Iris pigment epithelial cell (primary cell): ENCODE measurements at places on chromosomes 7 and 10.

- no peak for DNase-seq
Observed at GRCh38 chr7:5494320-5494682, 70.7 kb upstream of the TNRC18 start.

DNA sequence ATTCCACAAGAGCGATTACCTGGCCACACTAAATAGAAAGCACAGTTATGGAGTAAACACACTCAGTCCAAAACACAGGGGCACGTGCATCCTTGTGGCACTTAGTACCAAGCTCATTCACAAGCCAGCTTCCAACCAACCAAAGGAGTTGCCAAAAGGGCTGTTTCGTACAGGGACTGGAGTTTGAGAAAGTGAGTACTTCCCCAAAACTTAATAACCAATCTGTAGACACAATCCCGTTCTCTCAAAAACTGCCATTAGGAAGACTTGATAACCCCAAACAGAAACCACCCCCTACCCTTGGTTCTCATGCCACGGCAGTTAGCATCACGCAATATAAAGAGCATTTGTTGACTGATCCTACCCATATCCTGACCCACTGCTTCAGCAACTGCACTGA is 166.2 kb upstream of the ASAH2 start:
- no peak for DNase-seq

GRCh38 chr7:106167439-106168136 is 55.5 kb upstream of the SYPL1 start:
- peak; percentile 52 for DNase-seq

DNA sequence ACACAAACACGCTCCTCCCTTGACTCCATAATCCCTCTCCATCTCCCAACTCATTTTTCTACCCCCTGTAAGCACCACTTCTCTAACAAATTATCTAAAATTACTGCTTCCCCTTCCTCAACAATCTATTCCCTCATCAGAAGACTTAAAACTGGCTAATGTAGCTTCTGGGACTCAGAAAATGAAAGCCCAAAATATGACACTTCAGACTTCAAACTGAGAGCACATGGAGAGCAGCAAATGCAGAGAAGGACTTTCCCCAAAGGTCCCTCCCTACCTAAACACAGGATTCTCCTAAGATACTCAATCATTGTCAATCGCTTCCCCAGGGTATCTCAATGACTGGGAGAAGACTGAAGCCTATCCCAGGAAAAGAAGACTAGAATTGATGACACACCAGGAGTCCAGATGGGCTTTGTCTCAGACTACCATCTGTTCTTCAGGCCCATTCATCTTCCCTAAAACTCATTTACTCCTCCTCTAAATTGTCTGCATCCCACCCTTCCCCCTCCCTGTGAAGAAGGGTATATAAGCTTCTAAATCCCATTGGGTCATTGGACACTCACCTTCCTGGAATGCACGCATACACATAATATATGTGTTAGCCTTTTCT is 39.2 kb downstream of the ST8SIA6 start:
- no peak for DNase-seq

GRCh38 chr10:33749790-33750189 is 415.3 kb upstream of the NRP1 start:
- DNase-seq: no peak

- DNase-seq: no peak
Observed at GRCh38 chr7:143484119-143484518, 6.4 kb downstream of the TAS2R41 start.

GRCh38 chr10:99658622-99659030 is 683 bp upstream of the ENTPD7 start:
- peak; percentile 57 for DNase-seq

DNA sequence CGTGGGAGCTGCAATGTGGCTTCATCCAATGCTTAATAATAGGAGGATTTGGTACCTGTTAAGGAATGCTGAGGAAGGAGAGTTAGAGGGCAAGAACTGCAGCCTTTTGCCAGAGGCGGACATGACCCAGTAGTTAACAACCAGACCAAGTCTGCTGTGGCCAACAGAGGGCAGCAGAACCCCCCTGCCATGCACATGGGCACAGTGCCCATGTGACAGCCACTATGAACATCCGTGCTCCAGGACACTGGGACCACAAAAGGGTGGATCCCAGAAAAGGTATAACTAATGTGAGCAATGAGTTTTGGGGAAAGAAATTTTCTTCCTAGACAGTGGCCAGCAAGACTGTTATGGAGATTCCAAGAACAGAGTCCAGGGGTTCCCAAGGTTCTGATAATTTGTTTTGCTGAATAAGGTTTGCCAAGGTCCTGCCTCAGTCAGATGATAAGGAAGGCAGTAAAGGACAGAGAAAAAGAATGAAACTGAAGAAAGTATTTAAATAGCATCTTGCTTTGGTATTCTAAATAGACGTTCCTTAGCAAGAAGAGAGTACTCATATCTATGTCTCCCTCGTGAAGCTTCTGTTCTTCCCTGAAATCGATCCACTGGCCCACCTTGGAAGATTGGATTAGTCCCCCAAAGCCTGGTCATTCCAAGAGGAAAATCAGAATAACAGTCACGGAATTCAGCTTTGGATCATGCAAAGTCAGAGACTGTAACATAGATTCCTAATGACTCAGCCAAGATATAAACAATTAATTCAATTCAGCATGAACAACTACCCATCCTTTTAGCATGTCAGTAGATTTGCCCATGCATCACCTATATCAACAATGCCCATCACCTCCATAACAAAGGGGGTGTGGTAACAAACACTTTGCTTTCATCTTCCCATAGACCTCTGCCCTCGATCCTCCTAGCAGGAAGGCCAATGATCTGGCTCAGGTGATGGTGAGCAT is 56.0 kb downstream of the LGI1 start:
- peak; percentile 18 for DNase-seq

DNA sequence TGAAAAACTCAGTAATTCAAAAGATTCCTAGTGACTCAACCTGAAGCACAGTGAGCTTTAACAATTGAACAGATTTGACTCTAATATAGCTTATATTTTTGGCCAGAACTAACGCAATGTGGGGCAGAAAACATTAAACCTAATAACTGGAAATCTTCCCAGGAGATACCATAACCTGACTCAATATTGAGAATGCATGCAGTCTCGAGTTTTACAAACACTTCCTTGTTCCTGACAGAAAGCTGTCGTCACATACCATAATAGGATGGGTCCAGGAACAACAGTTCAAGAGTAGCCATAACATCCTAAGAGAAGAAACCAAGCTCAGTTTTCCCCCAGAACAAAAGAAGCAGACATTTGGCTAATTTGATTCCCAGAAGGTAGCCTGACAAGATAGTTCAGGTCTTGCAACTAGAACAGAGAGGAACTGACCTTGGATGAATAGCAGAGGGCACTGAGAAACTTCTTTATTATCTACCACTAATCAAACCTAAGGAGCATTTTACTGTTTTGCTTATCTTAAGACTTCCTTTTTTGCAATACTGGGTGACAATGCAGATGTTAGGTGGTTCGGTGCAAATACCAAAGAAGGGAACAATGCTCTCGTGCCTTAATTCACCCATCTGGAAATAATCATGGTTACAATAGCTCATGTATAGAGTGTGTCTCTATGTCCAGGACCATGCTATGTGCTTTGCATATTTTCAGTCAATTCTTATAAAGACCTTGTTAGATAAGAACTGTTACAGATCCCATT is 38.6 kb upstream of the ACSL5 start:
- peak; percentile 40 for DNase-seq

GRCh38 chr7:32258265-32258664 is 188.1 kb upstream of the PDE1C start:
- DNase-seq: no peak

DNA sequence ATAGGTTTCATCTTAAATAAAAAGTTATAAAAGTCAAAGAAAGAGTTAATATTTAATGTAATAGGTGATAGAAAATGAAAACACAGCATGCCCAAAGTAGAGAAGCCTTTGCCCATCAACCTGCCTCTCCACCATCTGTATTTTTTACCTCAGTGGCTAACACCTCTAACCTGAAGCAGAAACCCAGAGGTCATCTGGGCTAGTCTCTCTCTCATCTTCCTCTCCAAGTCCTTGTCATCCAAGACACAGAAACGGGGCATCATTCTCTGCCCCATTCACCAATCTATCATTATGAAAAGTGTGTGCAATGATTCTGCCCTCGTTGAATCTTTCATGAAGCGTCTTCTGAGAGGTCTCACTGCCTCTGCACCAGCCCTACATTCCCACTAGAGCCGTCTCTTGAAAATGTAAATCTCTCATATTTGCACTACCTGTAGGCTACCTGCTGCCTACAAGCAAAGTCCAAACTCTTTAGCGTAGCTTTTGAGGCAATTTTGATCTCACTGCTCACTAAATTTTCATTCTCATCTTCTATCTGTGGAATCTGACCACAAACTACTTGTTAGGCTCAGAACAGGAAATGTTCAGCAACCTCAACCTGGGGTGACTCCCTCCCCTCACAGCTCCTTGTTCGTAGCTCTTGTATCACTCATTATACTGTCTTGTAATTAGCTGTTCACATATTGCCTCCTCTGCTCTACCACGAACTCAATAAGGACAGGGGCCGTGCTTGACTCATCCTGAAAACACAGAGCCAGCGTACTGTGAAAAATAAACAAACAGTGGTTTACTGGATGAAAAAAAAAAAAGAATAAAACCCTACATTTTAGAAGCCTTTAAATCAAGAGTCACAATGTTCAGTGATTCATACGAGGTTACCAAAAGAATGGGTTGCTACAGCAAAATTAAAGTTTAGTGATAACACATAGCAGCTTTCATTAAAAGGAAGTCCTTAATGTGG is 83.1 kb downstream of the CTNNA3 start:
- peak; percentile 96 for DNase-seq

GRCh38 chr7:39535064-39535463 is 31.1 kb upstream of the YAE1 start:
- DNase-seq: no peak

- no peak for DNase-seq
Observed at GRCh38 chr10:77590344-77591237, 47.0 kb downstream of the KCNMA1 start.
